ENCODE measurements at places on chromosomes 2 and 18.

- DNase-seq = no peak
Measured at GRCh38 chr2:126507425-126507911, 148.5 kb upstream of the GYPC start.

DNA sequence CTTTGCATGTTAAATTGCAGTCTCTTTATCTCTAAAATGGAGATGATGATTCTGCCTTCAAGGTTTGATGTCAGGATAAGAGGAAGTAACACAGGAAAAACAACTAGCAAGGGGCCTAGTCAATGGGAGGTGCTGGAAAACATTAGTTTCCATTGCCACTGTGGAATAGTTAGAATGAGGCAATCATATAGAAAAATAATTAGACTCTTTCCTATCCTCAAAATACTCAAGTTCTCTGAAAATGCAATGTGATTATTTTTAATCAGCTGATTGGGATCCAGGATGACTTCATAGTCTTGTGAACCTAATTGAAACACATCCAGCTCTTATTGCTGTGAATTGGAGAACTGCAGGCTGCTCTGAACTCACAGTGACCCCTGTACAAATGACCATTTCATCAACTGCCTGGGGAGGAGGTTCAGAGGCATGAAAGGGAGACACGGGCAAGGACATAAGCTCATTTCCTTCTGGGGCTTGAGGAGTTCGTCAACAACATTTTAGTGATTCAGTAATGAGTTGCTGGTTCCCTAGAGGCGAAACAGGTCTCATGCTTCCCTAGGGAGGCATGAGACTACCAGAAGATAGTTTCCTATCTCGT is 422.5 kb downstream of the LPIN1 start:
- no peak for DNase-seq

GRCh38 chr18:62938006-62938405 is 222.7 kb downstream of the PHLPP1 start:
- no peak for DNase-seq

DNA sequence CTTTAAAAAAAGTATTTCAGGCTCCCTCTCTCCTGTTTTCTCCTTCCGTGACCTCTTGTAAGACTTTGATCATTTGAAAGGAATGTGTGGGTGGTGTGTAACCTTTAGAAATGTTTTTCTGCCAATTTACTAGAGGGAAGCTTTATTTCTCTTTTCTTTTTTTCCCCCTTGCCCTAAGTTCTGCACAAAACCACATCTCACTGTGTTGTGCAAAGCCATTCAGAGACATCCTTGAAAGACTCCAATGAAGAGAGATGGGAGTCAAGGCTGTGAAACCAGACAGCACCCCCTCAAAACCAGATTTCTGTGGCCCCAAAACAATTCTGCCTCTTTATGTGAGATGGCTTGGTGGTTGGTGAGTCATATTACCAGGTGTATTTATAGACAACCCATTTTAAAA is 184.6 kb upstream of the ERBB4 start:
- no peak for DNase-seq

DNA sequence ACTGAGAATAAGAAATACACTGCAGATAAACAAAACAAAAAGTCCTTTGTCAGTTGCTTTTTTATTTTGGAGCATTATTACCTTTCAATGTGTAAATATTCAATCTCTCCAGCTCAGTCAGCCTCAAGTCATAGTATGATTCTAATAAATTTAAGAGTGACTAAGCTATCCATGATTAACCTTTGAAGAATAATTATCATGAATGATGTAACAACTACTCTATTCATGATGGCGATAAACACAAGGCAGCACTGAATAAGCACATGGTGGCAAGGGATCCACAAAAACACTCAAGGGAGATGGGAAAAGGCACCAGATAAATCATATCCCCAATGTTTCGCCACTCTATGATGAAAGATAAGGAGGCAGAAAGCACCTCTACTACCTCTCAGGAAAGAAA is 67.0 kb downstream of the MAP4K3 start:
- DNase-seq = no peak

GRCh38 chr18:48028696-48029095 is 98.2 kb upstream of the SMAD2 start:
- DNase-seq = no peak

GRCh38 chr2:128260239-128261138 is 58.2 kb downstream of the HS6ST1 start:
- DNase-seq = no peak

GRCh38 chr18:4871197-4871596 is 325.9 kb downstream of the AKAIN1 start:
- no peak for DNase-seq

GRCh38 chr2:84874381-84875212 is 6.3 kb downstream of the TRABD2A start:
- no peak for DNase-seq

DNA sequence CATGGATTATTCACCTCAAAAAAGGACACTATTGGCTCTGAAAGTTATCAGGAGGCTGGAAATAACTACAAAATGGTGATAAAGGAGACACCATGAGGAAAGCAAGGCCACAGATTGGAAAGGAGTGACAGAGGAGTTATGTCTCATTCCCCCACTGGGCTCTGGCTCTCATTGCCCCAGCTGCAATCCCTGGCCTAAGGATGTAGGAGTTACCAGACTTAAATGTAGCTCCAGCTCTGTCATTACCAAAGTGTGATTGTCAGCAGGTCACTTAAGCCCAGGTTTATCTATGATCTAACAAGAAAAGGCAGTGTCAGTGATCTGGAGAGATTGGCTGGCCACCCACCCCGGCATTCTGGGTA is 1228.2 kb upstream of the DDX18 start:
- no peak for DNase-seq

GRCh38 chr2:59236723-59237122 is 995.6 kb upstream of the FANCL start:
- no peak for DNase-seq

DNA sequence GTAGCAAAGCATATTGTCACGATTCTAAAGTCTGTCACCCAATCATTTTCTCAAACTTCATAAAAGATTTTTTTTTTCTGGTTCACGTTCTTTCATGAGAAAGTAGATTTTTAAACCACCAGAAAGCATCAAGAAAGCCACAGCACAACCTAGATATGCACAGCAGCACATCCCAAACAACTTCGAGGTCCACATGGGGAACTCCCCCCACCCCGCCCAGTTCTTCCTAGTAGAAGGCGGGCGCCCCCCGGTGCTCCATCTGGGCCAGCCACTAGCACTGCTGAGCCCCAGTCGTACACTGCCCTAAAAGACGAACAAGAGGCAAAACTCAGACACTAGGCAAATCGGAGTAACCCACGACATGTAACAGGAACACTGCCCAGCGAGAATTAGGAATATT is 15.5 kb downstream of the HDLBP start:
- DNase-seq = no peak
